ENCODE measurements at places on chromosomes 7 and 10. TPM values are rescaled to one million over a fixed set of nuclear protein-coding genes. Genes with fewer than 3 reads are reported as not detected.

DNA sequence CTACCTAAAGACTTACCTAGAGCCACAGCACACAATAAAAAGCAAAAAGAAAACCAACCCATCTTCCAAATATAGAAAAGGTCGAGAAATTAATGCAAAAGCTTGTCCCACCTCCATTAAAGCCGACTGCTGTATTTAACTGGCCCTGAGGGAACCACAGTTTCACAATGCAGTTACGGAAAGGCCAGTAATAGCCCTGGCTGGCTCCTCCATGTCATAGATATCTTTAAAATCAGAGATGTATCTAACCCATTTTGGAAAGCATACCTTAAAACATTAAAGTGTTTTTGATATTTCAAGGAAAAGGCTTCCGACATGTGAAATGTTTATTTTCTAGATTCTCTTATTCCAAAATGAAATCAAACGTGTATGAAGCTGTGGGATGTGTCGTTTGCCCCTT, 23.0 kb downstream of the HDAC9 start:
- DNase-seq, result no peak

ACSL5 gene
- total RNA-seq, result 32.9 TPM

- no peak for DNase-seq
These were observed 238.9 kb downstream of the FOXP2 start for GRCh38 chr7:114653364-114654088.

- DNase-seq, result no peak
These were observed 163.1 kb downstream of the ADK start for GRCh38 chr10:74314166-74314565.

GRCh38 chr10:43892062-43892770, 243.5 kb upstream of the ZNF32 start:
- no peak for DNase-seq

DNA sequence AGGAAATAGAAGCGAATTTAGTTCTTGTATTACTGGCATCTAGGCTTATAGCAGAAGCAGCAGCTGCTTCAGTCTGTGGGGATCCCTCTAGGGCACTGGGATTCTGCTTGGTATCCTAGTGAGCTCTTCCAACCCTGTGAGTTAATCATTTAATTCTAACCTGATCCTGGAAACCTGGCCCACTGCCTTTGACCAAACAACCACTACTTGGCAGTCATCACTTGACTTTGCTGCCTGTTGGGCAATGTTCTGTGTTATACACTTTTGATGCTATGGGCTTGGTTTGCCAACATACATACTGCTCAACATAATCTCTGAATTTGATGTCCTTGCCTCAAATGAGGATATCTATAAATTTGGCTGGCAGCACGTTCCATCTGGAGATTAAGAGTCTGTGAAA, 813.4 kb downstream of the ANKRD7 start:
- DNase-seq, result no peak

DNA sequence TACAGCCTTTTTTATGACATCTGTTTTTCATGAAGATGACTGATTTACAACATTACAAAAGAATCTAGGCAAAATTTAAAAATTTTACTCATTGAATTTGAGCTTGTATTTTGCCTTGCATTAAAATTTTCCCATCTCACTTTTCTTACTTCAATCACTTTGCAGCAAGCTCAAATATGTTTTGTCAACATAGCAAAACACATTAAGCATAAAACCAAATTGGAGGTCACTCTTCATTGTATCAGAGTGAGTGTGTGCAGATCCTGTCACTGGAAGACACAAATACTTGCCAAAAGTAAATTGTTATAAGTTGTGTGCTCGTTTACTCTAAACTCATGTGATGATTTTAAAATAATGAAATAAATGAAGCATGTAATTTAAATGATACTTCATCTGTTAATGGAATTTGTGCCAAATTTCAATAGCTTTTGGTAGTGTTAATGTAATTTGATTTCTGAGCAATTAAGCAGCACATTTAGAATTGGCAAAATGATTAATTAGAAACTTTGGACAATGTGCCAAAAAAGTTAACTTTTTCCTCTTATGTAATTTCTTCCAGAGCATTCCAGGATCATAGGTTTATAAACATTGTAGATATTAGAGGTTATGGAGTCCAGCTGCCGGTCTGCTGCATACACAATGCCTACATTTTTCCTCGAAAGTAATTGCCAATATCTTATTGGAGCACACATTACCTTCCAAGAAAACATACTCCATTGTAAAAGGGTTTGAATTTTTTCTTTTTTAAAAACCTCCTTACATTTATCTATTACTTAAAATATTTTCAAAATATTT, 1078.2 kb upstream of the LRRTM3 start:
- DNase-seq, result no peak

KIAA1217 gene
- 1.1 TPM for total RNA-seq

DNA sequence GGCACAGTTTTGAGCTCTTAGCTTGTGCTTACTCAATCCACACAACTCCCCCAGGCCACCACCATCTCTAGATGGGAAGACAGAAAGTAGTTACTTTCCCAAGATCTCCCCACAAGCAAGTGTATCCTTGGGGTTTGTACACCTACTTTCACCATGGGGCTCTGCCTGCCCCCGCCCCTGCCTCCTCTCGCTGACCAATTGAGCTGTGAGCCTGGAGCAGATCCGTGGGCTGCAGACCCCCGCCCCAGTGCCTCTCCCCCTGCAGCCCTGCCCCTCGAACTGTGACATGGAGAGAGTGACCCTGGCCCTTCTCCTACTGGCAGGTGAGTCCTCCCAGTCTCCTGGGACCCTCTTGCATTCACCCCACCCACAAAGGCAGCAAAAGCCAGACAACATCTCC, 2.0 kb downstream of the FXYD4 start:
- no peak for DNase-seq

- peak; percentile 5 for DNase-seq
These were observed 114.5 kb downstream of the PTPN20 start for GRCh38 chr10:47025540-47026300.

NPY4R2 gene
- not detected for total RNA-seq

DNA sequence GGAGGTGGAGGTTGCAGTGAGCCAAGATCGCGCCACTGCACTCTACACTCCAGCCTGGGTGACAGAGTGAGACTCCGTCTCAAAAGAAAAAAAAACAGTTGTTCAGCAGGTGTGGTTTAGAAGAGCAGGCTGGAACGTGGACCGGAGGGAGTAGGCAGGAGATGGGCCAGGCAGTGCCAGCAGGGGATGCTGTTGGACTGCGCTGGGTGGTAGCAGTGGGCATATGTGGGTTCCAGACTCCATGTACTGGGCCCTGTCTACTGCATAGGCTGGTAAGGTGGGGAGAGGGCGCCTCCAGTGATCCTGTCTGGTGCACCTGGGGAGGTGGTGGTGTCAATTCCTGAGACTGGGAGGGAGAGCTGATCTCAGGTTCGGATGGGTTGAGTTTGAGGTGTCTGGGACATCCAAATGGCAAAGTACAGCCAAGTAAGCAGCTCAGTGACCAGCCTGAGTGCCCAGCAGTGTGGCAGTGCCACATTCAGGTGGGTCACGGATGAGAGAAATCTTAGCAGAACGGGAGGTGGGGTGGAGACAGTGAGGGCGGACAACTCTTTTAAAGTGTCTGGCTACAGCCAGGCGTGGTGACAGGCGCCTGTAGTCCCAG, 25.9 kb downstream of the SFXN4 start:
- DNase-seq, result peak; percentile 74

- DNase-seq, result no peak
These were observed 5.5 kb downstream of the NKX2-3 start for GRCh38 chr10:99537989-99538917.

TMEM140 gene
- total RNA-seq, result 10.0 TPM

TRPV6 gene
- total RNA-seq, result not detected

DNA sequence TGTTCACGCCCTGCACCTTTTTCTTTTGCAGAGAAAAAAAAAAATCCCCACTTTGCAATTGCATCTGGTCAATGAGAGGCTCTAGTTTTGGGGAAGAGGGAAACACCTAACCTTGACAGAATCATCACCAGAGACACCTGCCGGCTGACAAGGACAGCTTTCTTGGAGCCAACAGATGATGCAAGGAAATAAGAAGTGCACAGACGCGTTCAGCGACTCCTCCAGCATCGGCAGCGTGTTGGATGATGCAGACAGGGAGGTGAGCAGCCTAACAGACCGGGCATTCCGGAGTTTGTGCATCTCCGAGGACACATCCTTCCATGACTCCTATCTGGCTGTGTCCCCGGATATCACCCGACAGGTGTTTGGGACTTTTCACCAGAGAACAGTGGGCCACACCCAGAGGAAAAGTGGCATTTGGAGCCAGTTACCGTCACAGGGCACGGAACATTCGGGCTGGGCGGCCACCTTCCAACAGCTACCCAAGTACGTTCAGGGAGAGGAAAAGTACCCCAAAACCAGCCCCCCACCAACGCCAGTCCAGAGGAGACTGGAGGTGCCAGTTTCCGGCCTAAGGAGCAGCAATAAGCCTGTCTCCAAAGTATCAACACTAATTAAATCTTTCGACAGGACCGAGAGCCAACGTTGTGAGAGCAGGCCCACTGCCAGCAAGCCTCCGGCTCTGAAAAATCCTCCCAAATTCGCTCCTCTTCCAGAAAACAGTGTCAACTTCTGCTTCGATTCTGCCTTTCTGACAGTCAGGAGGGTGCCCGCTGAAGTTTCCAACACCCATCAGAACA, 23.6 kb downstream of the C10orf71 start:
- DNase-seq, result no peak

MICU1 gene
- total RNA-seq, result 41.2 TPM

- no peak for DNase-seq
These were observed 995.3 kb upstream of the PHF14 start for GRCh38 chr7:9978106-9979064.

DNA sequence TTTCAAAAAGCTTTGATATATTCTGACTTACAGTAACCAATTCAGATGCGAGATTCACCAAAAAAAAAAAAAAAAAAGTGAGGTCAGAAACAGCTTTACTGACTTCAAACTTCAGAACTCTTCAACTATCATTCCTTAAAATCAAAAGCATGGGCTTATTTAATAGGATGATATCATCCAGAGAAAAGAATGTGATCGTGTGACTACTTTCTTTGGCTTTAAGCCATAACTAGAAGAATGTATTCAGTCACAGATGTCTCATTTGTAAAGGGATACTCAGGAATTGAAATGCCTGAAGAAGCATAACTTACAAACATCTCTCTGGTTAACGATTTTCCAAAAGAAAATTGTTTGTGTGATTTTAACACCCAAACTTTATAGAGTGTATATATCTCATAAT, 11.5 kb downstream of the TPK1 start:
- DNase-seq, result no peak

- DNase-seq, result no peak
These were observed 228.7 kb upstream of the PTN start for GRCh38 chr7:137572056-137572784.

PLEKHS1 gene
- total RNA-seq, result not detected

ZC3HAV1 gene
- total RNA-seq, result 99.3 TPM

- no peak for DNase-seq
These were observed 14.3 kb downstream of the ADAM22 start for GRCh38 chr7:87948371-87948770.

DNA sequence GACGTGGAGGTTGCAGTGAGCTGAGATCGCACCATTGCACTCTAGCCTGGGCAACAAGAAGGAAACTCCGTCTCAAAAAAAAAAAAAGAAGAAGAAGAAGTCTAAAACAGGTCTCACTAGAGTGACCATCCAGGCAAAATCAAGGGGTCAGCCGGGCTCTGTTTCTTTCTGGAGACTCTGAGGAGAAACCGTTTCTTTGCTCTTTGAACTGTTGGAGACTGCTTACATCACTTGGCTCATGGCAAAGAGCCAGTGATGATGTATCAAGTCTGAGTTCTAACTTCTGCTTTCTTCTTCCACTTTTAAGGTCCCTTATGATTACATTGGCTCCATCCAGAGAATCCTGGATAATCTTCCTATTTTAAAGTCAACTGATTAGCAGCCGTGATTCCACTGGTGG, 306.8 kb downstream of the WDR11 start:
- DNase-seq, result no peak
